ENCODE measurements at places on chromosomes 3 and 15.

DNA sequence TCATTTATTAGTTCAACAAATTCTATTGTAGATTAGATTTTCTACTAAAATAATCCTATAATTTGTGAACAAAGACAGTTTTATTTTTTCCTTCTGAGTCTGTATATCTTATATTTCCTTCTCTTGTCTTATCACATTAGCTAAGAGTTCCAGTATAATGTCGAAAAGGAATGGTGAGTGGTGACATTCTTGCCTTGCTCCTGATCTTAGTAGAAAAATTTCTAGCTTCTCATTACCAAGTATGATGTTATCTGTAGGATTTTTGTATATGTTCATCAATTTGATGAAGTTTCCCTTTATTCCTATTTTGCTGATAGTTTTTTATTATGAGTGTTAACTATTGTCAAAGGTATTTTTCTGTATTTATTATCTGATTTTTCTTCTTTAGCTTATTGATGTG lies 756.6 kb upstream of the BCHE start:
- DNase-seq, result no peak

DNA sequence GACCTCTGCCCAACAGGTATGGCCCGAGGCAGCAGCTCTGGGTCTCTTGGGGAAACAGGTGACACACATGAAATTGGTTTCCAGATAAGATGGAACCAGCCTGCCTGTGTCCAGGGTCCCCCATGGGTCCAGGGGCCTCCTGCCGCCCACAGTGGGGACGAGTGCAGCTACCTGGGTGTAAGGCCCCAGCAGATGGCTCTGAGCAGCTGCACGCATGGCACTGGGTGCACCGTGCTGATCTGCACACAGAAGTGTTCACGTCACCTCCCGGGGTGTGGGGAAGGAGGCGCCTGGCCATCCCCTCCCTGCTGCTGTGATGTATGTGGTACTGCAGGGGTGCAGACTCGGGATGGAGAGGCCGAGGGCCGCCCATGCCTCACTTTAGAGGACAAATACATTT lies 63.6 kb downstream of the NIPA2 start:
- DNase-seq, result no peak

GRCh38 chr3:151960961-151961580 lies 87.6 kb downstream of the SUCNR1 start:
- DNase-seq, result no peak

GRCh38 chr3:174873832-174874657 lies 14.9 kb downstream of the NAALADL2 start:
- DNase-seq, result no peak

GRCh38 chr3:108064293-108064887 lies 26.4 kb downstream of the CD47 start:
- no peak for DNase-seq

- no peak for DNase-seq
These were observed 92.6 kb downstream of the ALDH1A2 start for GRCh38 chr15:57972864-57973263.

- no peak for DNase-seq
These were observed 367.5 kb downstream of the ROBO2 start for GRCh38 chr3:77407441-77407840.

- DNase-seq, result no peak
These were observed 74.1 kb downstream of the SCN5A start for GRCh38 chr3:38575279-38575843.

DNA sequence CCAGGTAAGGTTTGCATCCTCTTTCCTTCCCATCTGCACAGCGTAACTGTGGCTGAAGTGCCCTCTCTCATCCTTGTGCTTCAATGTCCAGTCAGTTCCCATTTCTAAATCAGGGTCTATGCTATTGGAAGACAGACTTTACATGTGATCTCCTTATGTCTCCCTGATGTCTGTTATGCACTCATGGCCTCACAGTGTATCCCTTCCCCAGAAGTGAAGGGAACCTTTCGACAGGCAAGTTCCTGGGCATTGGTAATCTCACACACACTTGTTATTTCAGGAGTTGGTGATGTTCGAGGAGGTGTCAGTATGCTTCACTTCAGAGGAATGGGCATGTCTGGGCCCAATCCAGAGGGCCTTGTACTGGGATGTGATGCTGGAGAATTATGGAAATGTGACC lies 7.4 kb downstream of the ZNF197 start:
- DNase-seq, result no peak

DNA sequence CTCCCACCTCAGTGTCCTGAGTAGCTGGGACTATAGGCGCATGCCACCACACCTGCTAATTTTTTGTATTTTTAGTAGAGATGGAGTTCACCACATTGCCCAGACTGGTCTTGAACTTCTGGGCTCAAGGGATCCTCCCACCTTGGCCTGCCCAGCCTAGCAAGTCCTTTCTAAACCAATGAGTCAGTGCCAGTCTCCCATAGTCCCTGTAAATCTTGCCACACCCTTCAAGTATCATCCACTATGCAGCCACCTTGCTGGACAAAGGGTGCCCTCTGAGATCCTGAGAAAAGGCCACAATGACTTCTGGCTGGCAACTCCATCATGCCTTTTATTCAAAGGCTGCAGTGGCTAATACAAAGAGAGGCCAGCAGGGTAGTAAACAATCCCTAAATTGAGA lies 184.0 kb downstream of the ABHD5 start:
- no peak for DNase-seq

DNA sequence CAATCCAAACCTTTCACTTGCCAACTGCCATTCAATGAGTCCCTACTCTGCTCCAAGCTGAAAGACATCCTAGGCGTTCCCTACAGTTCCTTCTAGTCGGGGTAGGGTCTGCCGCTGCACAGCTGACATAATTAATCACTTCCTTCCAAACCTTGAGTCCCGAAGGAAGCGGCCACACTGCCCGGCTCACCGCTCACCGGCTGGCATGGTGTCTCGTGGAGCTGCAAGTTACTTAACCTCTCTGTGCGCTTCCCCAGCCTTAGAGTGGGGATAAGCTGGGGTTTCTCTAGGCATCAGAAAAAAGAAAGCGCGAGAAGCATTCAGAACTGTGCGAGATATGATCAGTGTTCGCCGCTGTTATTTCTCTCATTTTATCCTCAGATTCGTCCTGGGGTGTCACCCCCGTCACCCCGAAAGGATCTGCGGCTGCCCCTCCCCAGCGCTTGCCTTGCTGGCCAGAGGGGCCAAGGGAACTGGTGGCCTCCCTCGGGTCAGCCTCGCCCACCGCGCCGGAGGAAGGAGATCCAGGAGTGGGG lies 748 bp downstream of the MRPS25 start:
- DNase-seq, result peak; percentile 9

GRCh38 chr15:27241943-27242342 lies 271.0 kb downstream of the GABRG3 start:
- no peak for DNase-seq

GRCh38 chr3:194255252-194256039 lies 95.7 kb downstream of the CPN2 start:
- peak; percentile 18 for DNase-seq

- DNase-seq, result no peak
These were observed 14.3 kb downstream of the CEP152 start for GRCh38 chr15:48796521-48796920.

GRCh38 chr3:47301456-47301855 lies 18.7 kb downstream of the KLHL18 start:
- DNase-seq, result no peak

- no peak for DNase-seq
These were observed 14.8 kb downstream of the EXD1 start for GRCh38 chr15:41215708-41216107.

DNA sequence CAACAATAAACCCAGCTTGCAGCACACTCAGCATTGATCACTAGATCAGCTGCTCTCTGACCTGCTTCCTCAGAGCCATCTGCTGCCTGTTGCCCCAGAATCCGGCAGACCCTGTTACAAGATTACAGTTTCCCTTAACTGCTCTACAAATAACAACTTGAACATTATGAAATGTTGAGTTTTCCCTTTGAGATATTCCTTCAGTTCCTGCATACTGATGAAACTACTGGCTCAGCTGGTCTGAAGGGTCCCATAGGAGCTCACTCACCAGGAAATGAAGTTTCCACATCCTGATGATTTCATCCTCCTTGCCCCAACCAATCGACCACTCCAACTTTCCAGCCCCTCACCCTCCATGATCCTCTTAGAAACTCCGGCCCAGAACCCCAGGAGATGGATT lies 281.9 kb downstream of the OCA2 start:
- DNase-seq, result no peak

DNA sequence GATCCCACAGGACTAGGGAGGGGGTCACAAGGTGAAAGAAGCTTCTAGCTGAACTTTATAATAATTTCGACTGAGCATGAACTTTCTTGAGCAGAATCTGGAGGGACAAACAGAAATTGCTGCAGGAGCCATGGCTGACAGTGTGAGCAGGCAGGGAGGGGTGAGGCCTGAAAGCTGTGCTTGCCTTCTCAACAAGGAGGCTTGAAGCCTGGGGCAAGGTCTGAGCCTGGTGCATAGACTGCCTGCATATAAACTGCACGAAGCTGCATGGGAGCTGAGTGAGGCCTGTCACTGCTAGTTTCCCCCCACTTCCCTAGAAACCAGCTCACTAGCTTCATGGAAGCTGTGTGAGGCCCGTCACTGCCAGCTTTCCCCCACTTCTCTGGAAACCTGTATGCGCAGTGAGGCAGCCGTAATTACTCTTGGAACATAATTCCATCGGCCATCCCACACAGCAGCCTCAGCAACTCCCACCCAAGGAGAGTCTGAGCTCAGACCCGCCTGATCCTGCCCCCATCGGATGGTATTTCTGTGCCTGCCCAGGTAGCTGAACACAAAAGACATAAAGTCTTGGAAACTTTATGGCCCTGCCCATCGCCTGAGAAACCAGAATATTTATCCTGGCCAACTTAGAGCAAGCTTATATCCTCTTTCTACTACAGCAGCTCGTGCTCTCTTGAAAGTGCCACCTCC lies 136.5 kb downstream of the PLCH1 start:
- DNase-seq, result no peak

DNA sequence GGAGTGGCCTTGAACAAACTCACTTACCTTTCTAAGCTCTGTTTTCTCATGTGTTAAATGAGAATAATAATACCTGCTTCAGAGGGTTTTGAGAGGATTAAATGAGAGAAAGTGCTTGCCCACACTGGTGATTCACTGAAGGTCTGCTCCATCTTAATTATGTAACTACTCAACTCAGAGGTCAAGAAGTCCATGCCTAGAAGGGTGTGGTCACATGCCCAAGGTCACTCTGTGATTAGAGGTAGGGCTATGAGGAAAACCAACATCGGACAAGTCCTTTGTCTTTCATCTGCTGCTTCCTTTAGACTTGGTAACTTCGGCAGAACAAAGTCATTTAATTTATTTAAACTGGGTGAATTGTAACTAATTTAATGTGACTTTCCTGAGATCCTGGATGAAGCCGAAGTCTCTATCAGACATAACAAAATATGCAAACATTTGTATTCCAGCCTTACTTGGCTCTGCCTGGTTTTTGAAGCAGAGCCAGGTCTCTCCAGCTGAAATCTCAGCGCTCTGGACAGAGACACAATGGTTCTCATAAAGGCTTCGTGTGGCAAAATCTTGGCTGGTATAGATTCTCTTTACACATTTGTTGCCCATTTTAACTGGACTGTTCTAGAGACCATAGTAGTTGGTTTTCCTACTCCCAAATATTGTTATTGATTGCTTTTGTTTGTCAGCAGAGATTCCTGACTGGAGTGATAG lies 3.0 kb downstream of the CHRNA7 start:
- DNase-seq, result no peak

DNA sequence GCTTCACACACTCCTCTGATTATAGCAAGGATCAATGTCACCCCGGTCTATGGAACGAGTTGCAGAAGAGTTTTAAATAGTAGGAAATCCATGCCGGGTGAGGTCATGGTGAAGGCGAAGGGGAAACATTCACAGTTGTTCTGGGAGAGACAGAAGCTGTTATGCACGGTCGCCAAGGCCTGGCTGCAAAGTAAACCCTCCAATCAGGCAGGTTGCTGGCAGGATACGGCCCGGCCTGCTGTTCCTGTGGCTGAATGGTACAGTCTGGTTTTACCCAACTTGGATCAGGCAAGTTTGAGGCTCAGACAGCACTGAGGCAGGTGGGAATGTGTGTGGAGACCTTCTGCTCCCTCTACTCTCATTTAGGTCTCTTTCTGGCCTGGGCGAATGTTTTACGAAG lies 45.3 kb upstream of the ATP2B2 start:
- DNase-seq, result no peak

GRCh38 chr3:99644746-99645145 lies 6.4 kb downstream of the COL8A1 start:
- DNase-seq, result no peak

GRCh38 chr3:197907196-197907595 lies 42.8 kb upstream of the RPL35A start:
- DNase-seq, result no peak

GRCh38 chr3:139173372-139174108 lies 128.8 kb upstream of the PRR23C start:
- DNase-seq, result no peak

DNA sequence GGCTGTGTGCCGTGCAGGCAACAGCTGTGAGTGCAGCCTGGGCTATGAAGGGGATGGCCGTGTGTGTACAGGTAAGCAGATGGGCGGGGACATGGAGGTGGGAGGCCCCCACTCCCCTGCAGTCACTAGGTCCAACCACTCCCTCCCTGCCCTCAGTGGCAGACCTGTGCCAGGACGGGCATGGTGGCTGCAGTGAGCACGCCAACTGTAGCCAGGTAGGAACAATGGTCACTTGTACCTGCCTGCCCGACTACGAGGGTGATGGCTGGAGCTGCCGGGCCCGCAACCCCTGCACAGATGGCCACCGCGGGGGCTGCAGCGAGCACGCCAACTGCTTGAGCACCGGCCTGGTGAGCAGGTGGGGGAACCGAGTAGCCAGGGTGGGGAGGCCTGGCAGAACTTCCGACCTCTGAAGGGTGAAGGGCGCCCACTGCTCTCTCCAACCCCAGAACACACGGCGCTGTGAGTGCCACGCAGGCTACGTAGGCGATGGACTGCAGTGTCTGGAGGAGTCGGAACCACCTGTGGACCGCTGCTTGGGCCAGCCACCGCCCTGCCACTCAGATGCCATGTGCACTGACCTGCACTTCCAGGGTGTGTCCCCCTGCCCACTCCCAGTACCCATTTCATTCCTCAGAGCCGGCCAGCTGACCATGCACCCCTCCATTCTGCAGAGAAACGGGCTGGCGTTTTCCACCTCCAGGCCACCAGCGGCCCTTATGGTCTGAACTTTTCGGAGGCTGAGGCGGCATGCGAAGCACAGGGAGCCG lies 11.6 kb downstream of the NT5DC2 start:
- no peak for DNase-seq

DNA sequence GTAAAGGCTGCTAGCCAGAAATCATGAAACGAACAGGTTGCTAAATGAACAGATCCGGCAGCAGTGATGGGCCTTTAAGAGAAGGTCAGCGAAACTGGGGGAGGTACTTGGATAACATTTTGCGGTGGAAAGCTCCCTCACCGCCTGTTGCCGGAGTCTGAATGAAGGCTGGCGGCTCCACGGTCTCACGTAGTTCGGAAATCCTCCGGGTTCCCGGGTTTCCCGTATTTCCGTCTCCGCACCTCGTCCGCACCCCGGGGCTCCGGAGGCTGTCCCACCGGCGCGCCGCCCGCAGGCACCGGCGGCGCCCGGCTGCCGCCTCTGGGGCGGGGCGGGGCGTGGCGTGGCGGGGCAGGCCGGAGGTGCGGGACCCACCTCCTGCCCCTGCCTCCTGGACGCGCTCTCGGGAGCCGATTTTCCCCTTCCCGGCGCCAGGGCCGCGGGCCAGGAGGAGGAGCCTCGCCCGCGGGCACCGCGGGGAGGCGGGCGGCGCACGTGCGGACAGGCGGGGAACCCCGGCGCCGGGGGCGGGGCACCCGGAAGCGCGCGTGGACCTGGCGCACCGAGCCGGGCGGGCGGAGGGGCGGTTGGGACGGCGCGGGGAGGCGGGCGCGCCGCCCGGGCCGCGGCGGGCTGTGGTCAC lies at the start of gene ZDHHC23:
Gene ZDHHC23, plus strand, starts transcription at position 642 of the 643 bp plus-strand sequence. CDS start 790 bp downstream, outside the sequence.
- peak; percentile 57 for DNase-seq

- no peak for DNase-seq
These were observed 39.9 kb downstream of the AMOTL2 start for GRCh38 chr3:134334231-134334900.
